ENCODE measurements at places on chromosomes 5 and 9.

GRCh38 chr5:133520062-133520461 lies 92.3 kb downstream of the FSTL4 start:
- DNase-seq = no peak

- no peak for DNase-seq
These were observed at the start of gene LRRTM2 for GRCh38 chr5:138874771-138875551. Gene LRRTM2 (minus strand): TSS chr5:138875335. CDS start chr5:138874911, 424 bp downstream.

- DNase-seq = no peak
These were observed 951.9 kb upstream of the DMAC1 start for GRCh38 chr9:8751406-8751930.

DNA sequence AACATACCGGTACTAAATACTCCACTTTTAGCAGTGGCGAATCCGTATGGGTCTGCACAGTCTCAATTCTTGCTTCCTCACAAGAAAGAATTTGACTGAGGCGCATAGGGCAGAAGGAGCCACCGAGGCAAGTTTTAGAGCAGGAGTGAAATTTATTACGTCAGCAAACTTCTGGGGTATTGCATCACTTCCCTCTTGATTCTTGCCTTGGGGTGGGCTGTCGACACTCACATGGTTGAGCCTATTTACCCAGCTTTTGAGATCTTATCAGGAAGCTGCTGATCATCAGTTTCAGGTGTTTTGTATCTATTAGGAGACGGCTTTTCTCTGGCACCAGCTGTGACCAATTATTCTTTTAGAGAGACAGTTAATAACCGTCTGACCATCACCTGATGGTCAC lies 111.5 kb upstream of the CCNH start:
- no peak for DNase-seq

GRCh38 chr9:17862101-17862500 lies 283.2 kb downstream of the SH3GL2 start:
- DNase-seq = no peak

- no peak for DNase-seq
These were observed 198.5 kb upstream of the FBN2 start for GRCh38 chr5:128736553-128736952.

GRCh38 chr5:181084621-181085195 lies 44.6 kb downstream of the BTNL9 start:
- no peak for DNase-seq

- no peak for DNase-seq
These were observed 372.0 kb upstream of the KIF2A start for GRCh38 chr5:61933787-61934626.

DNA sequence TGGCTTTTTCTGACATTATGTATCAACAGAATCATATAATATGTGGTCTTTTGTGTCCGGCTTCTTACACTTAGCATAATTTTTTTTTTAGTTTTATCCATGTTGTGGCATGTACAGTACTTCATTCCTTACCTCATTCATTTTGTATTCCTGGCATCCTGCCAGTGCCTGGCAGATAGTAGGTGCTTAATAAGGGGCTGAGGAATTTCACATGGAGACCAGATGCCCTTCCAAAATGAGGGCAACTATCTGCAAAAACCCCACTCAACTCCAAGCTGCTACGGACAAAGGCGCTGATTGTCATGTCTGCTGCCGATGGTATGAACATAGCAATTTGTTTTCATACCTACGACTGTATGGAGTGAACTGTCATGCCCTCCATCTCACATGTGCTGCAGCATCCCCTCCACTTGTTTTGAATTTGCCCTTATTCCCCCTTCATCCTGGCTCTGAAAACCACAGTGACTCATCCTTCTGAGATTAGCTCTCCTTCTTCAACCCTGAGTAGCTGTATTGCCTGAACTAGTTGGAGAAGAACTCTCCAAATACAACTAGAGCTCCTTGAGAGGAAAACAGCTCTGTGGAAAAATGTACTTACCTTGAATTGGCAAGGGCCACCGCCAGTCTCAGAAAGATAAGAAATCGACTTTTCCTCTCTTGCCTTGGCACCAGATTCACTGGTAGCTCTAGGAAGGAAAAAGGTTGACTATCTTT lies 41.3 kb upstream of the FOXE1 start:
- no peak for DNase-seq

- DNase-seq = no peak
These were observed 1.2 kb upstream of the NPR3 start for GRCh38 chr5:32709750-32710549.

DNA sequence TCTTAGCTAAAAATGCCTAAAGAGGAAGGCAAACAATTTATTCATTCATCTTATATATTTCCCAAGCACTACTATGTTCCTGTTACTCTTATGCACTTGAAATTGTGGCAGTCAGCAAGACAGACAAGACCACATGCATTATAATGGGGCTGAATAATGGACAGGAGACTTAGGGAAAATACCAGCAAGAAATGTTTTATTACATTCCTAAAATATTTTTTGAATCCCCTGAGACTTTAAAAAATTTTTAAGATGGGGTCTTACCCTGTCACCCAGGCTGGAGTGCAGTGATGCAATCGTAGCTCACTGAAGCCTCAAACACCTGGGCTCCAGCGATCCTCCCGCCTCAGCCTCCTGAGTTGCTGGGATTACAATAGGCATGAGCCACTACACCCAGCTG lies 13.2 kb downstream of the ZCCHC9 start:
- DNase-seq = no peak

- DNase-seq = no peak
These were observed 19.8 kb upstream of the MYORG start for GRCh38 chr9:34396276-34397214.

DNA sequence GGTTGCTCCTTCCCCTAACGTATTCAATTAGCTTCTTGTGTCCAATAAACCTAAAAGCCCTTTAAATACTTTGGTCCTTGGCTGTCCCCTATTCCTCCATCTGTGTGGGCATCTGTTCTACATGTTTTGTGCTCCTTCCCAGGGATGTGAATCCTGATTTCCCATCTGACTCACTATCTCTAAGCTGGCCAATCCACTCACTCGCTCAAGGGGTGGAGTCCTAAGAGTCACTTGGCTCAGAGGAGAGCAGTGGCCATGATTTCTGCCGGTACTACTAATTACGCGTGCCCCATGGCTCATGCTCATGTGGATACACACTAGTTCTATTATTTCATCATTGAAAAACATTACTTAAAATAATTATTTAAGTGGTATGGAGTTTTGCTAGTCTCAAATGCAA lies 89.6 kb downstream of the TAF11L14 start:
- no peak for DNase-seq

- DNase-seq = no peak
These were observed 16.0 kb upstream of the OR13C9 start for GRCh38 chr9:104633976-104634520.

DNA sequence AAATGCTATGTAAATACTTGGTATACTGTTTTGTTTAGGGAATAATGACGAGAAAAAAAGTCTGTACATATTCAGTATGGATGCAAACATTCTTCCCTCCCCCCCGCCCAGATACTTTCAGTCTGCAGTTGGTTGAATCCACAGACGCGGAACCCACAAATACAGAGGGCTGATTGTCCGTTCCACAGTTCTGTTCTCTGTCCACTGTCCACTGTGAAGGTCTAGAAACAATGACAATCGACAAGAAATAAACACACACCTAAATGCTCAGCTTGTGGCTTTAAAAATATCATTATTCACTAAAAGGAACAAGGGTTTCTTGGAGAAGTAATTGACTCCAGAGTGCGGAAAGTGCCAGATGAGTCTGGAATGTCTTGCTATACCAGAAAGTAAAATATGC lies 109.1 kb downstream of the TMEM161B start:
- no peak for DNase-seq

DNA sequence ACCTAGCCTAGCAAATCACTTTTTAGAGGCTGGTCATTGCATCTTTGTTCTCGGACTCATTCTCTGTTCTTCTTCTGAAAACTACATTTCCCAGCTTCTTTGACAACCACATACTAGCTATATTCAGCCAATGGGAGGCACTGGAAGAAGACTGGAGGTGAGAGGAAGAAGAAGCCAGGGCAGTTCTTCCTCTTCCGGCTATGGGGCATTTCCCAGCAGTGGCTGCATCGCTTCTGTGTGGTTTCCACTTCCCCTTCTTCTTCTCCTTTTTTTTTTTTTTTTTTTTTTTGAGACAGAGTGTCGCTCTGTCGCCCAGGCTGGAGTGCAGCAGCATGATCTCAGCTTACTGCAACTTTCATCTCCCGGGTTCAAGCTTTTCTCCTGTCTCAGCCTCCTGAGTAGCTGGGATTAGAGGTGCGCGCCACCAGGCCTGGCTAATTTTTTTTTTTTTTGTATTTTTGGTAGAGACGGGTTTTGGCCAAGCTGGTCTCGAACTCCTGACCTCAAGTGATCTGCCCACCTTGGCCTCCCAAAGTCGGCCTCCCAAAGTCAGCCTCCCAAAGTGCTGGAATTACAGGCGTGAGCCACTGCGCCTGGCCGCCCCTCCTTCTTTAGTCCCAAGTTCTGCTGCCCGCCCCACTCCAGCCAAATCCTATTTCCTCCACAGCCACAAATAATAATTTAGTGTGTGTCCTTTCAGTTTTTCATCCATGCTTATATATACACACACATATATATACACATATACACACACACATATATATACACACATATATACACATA lies 6.9 kb upstream of the UBAP1 start:
- DNase-seq = no peak

GRCh38 chr9:72627147-72627546 lies 105.7 kb downstream of the TMC1 start:
- no peak for DNase-seq

DNA sequence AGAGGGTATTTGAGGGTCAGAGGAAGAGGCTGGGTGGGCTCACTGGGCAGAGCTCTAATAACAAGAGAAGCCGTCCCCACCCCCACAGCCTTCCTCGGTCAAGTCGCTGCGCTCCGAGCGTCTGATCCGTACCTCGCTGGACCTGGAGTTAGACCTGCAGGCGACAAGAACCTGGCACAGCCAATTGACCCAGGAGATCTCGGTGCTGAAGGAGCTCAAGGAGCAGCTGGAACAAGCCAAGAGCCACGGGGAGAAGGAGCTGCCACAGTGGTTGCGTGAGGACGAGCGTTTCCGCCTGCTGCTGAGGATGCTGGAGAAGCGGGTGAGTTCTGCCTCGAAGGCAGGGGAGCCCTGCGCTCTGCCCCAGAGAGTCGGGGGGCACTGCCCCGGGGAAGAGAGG lies 21.6 kb upstream of the RARS1 start:
- DNase-seq = no peak

GRCh38 chr5:145975361-145976066 lies 39.1 kb downstream of the SH3RF2 start:
- DNase-seq = no peak

All from activated T-cell treated with anti-CD3 and anti-CD28 coated beads for 4 hours (primary cell).